D721Med (cell line): ENCODE measurements at places on chromosomes 2 and 18.

GRCh38 chr2:136101042-136101441, 16.9 kb downstream of the CXCR4 start:
- no peak for DNase-seq

DNA sequence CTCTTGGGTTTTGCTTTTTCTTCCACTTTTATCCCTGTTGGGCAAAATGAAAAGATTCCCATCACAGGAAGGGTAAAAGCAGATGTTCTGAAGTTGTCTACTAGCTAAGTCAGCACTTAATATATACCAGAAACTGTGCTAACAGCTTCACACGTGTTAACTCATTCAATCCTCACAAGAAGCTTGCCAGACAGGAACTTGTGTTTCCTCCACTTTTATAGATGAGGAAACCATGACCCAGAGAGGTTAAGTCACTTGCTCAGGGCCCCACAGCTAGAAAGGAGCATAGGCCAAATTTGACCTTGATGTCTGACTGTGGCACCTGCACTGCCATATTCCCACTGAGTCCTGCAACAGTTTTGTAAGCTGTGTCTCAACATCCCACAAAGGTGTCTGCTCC, 76.8 kb upstream of the EPC2 start:
- DNase-seq = no peak

- no peak for DNase-seq
These were observed 303.2 kb downstream of the MYCN start for GRCh38 chr2:16243411-16243996.

- no peak for DNase-seq
These were observed 75.3 kb downstream of the NFATC1 start for GRCh38 chr18:79471046-79471445.

DNA sequence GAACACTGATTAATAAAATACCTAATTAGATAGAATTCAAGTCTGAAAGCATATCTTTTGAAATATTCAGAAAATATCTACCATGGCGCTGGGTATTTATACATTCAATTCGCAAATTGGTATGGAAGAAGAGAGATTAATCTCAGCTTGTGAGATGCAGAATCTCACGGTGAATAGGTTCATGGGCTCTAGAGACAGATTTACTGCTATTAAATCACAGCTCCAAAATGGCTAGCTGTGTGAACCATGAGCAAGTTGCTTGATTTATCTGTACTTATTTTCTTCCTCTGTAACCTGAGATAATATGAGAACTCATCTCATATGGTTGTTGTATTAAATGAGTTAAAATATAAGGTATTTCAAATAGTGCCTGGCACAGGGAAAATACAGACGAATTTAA, 556.7 kb downstream of the FBXO15 start:
- no peak for DNase-seq

DNA sequence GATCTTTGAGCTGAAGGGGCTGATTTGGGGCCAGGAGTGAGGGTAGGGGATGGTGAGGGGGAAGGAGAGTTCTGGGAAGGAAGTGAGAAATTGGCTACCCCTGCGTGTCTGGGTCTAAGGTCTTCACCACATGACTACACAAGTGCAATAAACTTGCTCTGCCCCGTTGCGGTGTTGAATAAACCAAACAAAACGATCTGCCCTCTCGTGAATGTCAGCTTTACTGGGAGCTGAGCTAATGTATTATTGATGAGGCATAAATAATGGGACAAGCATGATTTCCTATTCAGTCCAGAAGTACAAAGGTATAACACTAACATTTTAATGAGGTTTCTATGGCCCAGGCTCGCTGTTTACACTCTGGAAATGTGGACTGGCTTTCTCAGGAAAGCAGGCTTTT, 8.0 kb upstream of the CFAP221 start:
- no peak for DNase-seq

DNA sequence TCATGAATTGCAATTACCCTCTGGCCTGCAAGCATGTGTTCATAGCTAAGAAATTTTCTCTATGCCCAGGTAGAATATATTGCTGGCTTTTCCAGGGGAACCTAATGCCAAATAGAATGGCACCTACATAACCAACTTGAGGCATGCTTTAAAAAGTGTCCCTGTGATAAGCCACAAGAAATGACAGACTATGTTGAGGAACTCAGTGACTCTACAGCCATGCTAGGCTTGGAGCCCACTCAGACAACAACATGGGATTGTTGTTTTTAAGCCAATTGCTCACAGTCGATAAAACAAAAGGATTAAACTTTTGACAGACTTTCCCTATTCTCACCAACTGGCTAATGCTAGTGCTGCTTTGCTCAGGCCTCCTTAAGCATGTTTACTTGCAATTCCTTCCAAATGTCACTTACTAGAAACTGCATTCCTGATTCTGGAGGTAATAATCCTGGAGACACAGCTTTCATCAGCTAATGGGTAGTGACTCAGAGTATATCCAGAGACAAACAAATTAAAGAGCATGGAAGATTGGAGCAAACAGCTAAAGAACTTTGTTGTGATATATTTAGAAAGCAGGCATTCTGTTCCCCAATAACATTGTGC, 249.0 kb downstream of the SLC8A1 start:
- no peak for DNase-seq

DNA sequence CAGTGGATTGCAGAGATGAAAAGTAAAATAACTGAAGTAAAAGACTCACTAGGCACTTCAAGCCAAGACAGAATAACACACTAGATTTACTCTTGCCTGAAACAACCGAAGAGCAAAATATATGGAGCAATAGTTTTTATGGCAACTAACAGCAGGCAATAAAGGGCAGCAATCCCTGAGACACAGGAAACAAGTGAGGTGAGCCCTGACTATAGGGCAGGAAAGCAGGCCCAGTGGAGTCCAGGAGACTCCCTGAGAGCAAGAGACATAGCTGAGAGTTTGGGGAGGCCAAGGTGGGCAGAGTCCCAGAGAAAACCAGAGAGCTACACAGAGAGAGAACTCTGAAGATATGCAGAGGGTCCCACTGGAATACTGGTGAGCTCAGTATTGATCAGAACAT, 18.8 kb downstream of the FARSB start:
- DNase-seq = no peak

DNA sequence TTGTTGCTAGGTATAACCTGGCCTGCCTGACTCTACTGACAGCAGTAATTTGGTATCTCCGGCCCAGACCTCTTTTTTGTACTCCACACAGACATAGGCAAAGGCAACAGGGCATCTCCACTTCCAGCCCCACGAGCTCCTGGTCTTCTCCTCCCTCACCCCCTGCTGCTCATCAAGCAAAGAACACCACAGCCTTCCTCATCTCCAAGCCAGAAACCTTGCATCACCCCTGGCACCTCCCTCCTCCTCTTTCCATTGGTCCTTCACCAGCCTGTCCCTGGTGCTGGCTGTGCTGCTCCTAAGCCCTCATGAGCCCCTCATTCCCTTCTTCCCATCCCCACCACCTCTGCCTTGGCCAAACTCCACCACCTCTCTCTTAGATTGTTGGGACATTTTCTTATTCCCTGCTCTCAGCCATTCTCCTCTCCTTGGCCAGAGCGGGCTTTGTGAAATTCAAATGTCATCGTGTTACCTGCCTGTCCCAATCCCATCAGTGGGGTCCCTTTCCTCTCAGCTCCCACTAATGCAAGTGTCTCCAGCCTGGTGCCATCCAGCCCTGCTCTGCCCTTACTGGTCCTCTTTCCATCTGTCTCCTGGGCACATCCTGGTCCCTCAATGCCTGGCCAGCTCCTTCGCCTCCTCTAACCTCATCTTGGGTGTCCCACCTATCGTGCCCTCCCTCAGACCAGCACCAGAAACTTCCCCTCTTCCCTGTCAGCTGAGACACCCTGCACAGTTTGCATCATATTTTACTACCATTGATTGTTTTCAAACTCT, 77.4 kb downstream of the INHBB start:
- DNase-seq = no peak

- DNase-seq = no peak
These were observed 437.0 kb downstream of the HRH4 start for GRCh38 chr18:24897461-24897860.

DNA sequence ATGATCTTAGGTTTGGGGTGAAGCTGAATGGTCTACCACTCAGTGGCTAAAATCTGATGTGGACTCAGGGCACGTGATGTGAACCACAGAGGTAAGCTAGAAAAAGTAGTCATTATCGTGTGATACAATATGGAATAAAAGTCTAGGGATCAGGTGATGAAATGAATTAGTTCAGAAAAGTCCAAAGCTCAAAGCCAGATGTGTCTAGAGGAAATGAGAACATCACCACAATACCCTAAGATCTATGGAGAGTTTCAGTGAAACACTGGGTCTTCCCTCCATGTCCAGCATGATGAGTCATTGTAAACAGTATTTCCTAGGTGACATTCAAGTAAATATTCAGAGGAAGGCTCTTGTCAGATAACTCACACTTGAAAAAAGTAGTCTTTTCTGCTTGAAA, 1257.4 kb upstream of the ZEB2 start:
- no peak for DNase-seq

GRCh38 chr2:227267410-227268115, 57.5 kb upstream of the MFF start:
- DNase-seq = no peak

GRCh38 chr2:202717598-202718310, 83.0 kb downstream of the FAM117B start:
- no peak for DNase-seq

GRCh38 chr2:191459158-191459557, 214.0 kb downstream of the MYO1B start:
- no peak for DNase-seq

GRCh38 chr2:47697000-47697601, 85.8 kb upstream of the MSH6 start:
- DNase-seq = no peak

DNA sequence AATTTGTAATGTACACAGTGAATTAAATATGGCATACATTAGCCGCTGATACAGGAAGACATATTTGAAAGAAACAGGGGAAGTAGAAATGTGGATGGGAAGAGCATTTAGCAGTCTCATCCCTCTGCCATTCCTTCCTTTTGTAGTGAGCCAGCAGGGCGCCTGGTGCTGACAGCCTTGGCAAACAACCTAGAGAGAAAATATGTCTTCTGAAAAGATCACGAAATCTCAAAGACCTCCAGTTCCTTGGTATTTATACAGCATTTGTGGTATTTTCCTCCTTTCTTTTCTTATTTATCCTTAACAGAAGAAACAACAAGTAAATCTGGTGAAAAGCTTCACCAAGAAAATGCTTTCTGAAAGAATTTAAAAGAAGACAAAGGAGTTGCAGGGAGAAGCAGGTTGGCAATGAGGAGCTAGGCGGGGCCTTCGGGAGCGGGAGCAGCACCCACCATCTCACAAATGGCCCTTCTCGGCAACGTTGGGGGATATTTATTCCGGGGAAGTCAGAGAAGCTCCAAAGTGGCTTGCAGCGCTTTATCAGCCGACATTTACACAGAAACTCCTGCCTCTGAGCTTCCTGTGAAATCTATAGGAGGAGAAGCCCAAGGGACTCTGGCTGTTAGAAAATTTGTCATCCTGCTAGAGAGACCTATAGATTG, 406.1 kb upstream of the NRP2 start:
- no peak for DNase-seq

GRCh38 chr2:11427224-11427623, 38.7 kb downstream of the E2F6 start:
- no peak for DNase-seq

- no peak for DNase-seq
These were observed 148.6 kb downstream of the TWIST2 start for GRCh38 chr2:238996331-238997136.

DNA sequence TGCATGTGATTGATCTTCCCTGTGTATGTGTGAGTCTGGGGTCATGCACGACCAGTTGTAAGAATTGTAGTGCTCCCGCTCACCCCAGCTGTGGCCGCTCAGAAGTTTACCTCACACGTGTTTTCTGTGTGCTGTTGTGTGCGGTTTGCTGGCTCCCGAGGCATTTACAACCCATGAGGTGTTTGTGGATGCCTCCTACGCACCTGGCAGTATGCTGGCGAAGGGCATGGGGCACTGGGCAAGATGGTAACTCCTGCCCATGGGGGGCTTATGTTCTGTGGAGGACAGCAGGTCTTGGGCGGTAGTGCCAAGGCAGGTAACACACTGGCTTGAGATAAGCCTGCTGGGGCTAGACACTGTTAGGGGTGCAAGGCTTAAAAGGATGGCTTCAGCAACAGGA, 102.6 kb upstream of the HS6ST1 start:
- DNase-seq = no peak

GRCh38 chr2:47038656-47039488, 116.2 kb downstream of the STPG4 start:
- DNase-seq = no peak

DNA sequence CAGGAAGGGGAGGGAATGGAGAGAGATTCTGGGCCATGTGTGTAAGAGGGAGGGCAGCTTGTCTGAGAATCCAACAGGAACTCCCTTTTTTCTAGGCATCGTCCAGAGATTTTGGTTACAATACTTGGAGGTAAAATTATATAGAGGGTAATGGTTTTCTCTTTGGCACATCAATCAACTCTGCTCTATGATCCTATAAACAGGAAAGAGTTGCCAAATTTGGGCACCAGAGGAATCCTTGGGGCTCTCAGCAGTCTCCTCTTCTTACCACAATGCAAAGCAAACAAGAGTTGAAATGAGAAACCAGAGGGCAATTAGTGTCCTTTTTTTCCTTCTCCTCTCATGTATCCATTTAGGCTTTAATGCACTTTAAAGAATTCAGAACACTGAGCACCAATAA, 243.4 kb downstream of the SLC8A1 start:
- DNase-seq = no peak

GRCh38 chr2:174004905-174005605, 39.9 kb upstream of the SP3 start:
- DNase-seq = no peak

- DNase-seq = no peak
These were observed 450.7 kb upstream of the PIK3C3 start for GRCh38 chr18:41504316-41504715.

- no peak for DNase-seq
These were observed 95.8 kb downstream of the SLC25A12 start for GRCh38 chr2:171798156-171798820.

DNA sequence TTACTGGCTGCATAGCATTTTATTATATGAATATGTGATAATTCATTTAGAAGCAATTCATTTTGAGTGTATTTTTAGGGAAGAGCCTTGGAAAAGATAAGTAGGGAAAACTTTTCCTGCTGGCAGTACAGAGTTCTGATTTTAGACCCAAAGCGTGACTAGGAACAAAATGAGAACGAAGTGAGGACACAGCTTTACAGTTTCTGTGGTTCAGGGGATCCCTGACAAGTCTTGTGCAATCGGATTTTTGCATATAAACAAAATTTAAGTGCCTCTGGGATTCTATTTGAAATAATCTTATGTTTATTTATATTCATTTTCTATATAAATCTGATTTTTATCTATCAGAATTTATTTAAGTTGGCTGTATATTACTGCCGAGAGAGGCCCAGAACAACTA, 389.1 kb downstream of the LRRTM1 start:
- no peak for DNase-seq
